ENCODE measurements at places on chromosomes 6 and 20.

GRCh38 chr6:157650261-157650640 is 172.8 kb upstream of the SNX9 start:
- no peak for DNase-seq

GRCh38 chr20:57847104-57847503 is 137.3 kb upstream of the PMEPA1 start:
- no peak for DNase-seq

DNA sequence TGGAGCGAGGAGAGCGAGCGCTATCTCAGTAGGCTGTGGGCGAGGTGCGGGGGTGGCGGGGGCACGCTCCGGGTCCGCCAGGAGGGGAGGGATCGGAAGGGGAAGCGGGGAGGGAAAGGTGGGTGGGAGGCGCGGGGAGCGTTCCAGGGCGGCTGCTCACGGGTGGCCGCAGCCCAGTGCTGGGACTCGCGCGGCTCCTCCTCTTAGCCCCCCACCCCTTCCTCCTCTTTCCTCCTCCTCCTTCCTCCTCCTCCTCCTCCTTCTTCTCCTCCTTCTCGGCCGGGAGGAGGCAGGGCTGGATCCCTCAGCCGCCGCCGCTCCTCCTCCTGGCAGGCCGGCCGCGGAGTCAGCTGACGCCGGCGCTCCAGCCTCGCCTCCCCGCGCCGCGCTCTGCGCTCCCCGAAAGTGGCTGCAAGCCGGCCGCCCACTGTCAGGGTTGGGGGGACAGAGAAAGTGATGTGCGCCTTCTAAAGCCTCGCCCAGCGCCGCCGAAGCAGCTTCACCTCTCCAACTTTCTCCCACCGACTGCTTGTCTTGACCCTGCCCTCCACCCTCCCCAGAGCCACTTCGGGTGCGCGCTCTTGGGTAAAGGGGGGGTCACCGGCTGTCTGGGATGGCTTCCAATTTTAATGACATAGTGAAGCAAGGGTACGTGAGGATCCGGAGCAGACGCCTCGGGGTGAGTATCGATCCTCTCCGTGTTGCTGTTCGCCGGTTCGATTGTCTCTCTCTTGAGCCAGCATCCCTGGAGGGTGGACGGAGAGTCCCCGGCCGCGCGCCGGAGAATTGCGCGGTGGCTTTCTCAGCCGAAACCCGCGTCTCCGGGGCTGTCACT is at the start of gene DOK5:
Gene DOK5 (plus strand): TSS at position 260 of the 835 bp plus-strand sequence. CDS start 354 bp downstream, at position 614.
- no peak for DNase-seq

GRCh38 chr20:13022401-13023155 is 13.8 kb downstream of the SPTLC3 start:
- no peak for DNase-seq

DNA sequence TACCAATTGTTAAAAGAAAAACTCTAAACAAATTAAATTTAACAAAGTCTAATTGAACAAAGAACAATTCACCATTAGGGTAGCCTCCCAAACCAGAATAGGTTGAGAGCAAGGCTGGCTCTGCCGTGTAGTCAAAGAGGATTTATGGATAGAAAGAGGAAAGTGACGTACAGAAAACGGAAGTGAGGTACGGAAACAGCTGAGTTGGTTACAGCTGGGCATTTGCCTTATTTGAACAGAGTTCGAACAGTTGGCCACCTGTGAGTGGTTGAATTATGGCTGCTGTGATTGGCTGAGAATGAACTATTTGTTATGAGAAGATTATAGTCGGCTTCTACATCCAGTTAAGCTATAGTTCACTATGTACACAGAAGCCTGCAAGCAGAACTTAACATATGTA is 18.5 kb upstream of the ISM1 start:
- DNase-seq, result no peak

- DNase-seq, result no peak
Observed at GRCh38 chr6:6966127-6966526, 141.6 kb upstream of the RREB1 start.

DNA sequence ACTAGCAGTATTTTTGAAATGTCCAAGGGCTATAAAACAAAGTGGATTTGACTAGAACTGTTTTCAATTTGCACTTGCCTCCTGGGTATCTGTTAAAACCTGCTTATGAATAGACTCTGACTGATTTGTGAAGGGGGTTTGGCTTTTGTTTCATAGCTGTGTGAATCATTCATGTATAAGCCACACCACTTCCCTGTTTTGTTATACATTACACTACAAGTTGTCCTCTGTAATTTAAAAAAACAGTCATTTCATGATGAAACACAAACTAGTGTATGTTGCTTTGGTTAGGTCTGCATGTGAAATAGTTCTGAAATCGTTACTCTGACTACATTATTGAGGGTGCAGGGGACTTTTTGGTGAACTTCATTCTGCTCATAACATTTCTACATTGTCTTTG is 121.7 kb downstream of the NKAIN2 start:
- DNase-seq, result no peak

GRCh38 chr6:78593898-78594667 is 273.3 kb upstream of the IRAK1BP1 start:
- DNase-seq, result no peak

DNA sequence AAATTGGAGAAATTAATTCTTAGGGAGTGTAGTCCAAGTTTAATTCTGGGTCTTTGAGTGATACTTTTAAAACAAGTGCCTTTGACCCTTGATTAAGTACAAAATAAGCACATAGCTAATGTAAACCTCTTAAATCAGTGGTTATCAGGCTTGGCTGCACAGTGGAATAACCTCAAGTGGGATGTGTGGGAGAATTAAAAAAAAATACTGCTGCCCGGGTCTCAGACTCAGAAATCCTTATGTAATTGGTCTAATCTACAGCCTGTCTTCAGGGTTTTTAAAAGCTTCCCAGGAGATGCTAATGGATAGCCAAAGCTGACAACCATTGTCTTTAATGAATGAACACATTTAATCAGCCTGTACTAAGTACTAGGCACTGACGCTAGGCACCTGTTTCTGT is 28.5 kb upstream of the TMEM14A start:
- no peak for DNase-seq

GRCh38 chr6:4010689-4011090 is 68.2 kb downstream of the FAM217A start:
- no peak for DNase-seq

GRCh38 chr6:142702501-142703460 is 242.2 kb downstream of the HIVEP2 start:
- DNase-seq, result no peak

DNA sequence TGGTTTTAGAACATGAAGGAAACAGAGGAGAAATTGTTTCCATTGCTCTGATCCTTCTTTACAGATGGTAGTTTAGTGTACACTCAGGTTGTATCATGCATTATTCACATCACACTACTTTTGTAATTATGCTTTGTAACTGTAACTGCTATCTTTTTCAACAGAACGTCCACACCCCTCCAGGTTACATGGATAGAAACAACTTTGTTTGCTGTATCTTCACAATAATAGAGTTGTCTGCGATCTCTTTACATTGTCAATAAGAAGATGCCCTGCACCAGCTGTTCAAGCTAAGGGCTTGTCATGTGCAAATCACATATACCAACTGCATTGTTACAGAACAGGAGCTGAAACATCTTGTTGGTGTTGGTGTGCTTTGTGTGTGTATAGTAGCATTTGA is 67.9 kb upstream of the MAP7 start:
- DNase-seq, result no peak

DNA sequence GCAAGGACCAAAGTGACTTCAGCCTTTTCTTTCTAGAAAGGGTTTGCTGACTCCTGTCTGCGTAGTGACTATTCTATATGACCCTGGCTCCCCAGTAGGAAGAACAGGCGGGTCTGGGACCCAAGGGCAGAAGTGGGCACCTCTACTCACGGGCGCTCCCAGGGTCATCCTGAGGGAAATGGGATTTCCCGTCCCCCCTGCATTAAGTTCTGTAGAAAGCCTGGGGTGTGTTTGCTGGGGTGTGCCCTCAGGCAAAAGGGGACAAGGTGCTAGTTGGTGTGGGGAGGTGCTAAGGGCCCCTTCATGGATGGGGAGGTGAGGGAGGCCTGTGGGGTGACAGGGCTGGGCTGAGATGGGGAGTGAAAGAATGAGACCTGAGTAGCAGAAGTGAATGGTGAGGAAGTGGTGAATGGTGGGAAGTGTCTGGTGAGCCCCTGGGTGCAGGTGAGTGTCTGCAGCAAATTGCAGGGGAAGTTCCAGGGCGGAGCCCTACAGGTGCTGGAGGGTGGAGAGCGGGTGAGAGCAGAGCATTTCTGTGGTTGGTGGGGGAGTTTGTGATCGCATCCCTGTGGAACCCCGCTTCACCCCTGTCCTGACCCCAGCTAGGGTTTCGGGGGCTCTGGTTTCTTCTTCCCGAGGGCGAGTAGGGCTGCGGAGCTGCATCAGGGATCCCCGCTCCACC is 21.1 kb downstream of the RAET1L start:
- no peak for DNase-seq

DNA sequence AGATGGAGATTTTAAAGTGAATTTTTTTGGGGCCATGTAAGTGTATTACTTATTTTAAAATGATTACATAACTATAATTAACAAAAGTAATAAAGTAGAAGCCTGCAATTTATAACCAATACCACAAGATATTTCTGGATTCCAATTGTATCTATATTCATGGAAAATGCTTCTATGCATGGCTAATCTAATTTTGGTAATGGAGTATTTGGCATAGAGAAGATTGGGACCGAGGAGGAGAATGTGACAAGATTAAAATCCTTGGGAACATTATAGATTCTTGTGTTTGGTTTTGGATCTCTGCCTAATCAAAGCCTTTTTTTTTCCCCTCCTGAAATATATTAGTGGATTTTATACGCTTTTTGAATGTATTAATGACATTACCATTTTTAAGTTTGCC is 12.9 kb upstream of the TMX4 start:
- DNase-seq, result no peak

DNA sequence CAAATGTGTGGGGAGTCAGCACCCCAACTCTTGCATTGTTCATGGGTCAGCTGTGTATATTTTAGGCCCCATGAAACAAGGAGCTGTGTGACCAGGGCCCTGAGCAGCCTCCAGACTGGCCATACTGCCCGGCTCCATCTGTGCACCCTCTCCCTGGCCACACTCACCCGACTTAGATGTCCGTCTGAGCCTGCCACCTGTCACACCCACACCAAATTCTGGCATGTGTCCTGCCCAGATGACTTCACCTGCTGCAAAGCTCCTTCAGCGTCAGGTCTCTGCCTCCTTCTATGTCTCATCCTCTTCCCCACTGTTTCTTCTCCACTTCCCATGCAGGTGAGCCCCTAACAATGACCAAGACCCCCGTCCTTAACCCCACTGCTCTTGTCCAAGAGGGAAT is 88.1 kb upstream of the THBS2 start:
- no peak for DNase-seq

DNA sequence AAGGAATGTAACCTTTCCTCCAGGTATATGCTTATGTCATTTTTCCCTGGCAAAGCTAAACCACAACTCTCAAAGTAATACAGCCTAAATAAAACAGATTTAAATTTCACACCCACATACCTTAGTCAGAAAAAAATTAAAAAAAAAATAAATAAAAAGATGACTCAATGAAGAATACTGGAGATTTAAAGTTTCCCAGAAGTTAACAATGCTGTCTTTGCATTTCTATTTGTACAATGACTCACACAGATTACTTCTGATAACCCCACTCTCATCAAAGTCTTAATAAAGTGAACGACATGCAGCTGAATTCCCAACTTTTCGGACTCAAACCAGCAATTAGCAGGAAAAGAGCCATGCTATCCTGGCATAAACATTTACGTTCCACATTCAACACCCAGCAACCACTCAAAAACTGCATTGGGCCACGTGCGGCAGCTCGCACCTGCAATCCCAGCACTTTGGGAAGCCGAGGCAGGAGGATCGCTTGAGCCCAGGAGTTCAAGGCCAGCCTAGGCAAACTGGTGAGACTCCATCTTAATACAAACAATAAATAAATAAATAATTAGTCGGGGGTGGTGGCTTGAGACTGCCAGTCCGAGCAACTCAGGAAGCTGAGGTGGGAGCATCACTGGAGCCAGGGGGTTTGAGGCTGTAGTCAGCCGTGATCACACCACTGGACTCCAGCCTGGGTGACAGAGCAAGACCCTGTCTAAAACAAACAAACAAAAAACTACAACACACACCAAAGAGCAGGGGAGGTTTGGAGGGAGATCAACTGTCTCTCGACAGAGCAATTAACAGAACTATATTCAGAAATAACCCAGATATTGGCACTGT is 130.5 kb downstream of the WDR27 start:
- no peak for DNase-seq

DNA sequence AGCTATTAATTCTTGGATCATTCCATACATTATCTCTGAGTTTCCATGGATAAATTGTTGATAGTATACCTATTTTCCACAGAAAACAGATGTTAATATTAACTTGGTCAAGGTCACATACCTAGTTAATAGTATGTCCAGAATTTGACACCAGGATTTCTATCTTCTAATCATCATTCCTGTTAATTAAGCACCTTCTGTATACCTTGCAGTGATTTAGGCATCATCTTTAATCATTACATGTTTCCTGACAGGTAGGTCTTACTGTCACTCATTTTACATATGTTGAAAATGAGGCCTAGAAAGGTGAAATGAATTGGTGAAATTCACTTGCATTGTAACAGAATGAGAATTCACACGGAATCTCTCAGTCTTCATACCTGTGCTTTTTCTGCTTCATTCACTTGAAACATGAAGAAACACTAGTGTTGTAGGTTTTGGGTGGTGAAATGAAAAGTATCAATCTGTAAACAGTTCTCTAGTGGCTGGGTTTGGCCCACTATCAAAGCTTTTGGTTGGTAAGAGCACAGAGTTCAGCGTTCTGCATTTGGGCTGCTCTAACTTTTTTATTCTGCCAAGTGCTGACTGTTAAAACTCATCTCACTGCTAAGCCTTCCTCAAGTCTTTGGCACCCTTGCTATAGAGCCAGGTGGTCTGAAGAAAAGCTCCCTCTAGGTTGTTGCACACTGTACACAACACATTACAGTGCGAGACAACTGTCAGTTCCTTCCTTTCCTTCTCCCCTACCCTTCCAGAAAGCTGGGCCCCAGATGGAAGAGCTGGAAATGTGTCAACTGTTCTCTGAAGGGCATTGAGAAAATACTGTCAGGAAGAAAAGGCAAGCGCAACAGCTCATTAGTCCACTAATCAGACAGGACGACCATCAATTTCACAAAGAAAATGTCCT is 57.8 kb upstream of the C20orf144 start:
- no peak for DNase-seq

GRCh38 chr6:43335469-43335868 is 26.8 kb upstream of the CRIP3 start:
- no peak for DNase-seq

DNA sequence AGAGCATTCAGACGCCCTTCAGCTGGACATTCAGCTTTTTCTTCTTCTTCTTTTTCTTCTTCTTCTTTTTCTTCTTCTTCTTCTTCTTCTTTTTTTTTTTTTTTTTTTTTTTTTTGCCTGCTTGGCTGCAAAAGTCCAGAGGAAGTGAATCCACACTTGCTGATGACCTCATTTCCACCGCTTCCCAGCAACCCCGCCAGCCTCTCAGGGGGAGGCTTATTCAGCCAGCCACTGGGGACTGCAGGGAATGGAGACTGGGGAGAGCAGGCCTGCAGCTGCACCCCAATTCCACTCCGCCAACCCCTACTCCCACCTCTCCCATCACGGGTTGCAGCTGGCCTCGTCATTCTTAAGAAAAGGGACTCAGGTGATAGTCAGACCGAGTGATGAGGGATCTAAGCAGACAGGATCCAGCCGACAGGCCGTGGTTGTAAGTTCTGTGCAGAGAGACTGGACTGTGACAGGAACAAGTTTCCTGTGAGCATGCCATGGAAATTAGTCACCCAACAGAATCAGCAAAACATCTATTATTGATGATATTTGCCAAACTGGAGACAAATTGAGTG is 59.0 kb upstream of the QKI start:
- no peak for DNase-seq

- no peak for DNase-seq
Observed at GRCh38 chr6:139337001-139337400, 37.4 kb downstream of the CITED2 start.

GRCh38 chr6:125077453-125077852 is 76.1 kb upstream of the TPD52L1 start:
- no peak for DNase-seq
